ENCODE measurements at places on chromosomes 2 and 18.

DNA sequence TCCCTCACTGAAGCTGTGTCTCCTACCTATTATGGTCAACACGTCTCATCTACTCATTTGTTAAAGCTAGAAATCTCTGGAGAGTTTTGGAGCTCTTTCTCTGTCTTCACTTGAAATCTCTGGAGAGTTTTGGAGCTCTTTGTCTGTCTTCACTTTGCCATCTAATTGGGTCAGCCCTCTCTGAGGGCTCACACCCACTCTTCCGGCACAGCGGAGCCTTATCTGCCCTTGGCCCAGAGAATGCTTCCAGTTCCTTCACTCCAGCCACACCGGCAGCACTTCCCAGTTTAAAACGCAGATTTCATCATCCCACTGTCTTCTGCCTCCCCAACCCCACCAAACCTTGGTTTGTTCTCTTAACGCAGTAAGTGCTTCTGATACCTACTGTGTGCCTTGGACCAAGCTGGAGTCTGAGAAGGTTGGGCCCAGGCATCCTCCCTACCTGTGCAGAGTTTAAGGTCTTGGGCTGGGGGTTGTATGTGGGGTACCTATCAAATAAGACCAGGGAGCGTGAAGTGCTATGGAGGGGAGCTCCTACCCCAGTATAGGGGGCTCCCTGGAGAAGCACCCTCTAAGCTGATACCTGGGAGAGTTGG is 5.0 kb downstream of the HPCAL1 start:
- peak; percentile 66 for DNase-seq

GRCh38 chr2:46647766-46648742 is 168.7 kb downstream of the TMEM247 start:
- DNase-seq = no peak

DNA sequence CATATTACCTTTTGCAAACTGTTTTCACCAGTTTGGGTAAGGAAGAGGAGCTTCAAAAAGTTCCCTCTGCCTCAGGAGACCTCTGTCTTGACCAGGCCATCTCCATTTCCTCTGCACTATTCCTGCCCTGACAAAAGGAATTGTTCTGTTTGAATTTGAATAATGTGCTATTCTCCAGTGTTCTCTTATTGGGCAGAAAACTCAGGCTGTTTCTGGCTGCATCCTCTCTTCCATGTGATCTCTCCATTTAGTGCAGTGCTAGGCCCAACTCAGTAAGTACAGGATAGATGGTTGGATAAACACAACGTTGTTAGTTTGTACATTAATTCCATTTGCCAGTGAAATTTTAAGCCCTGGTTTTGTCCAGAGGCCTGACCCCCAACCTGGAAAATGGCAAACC is 102.2 kb upstream of the CELF4 start:
- no peak for DNase-seq

- peak; percentile 14 for DNase-seq
Measured at GRCh38 chr2:151189125-151189524, 72.5 kb downstream of the RBM43 start.

DNA sequence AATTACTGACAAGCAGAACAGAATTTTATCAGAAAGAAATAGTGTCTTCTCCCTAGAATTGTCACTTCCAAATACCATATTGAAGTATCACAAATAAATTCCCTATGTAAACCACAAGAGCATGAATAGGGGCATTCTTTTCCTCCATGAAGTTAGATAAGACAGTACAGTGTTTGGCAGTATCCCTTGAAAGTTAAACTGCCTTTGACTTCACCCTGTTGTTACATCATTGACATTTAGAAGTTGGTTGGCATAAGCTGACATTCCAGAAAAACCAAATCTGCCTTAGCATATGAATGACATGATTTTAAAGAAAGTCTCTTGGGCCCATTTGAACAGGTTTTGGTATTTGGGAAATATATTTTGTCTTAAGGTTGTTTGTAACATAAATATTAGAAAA is 50.2 kb upstream of the OSR1 start:
- no peak for DNase-seq

DNA sequence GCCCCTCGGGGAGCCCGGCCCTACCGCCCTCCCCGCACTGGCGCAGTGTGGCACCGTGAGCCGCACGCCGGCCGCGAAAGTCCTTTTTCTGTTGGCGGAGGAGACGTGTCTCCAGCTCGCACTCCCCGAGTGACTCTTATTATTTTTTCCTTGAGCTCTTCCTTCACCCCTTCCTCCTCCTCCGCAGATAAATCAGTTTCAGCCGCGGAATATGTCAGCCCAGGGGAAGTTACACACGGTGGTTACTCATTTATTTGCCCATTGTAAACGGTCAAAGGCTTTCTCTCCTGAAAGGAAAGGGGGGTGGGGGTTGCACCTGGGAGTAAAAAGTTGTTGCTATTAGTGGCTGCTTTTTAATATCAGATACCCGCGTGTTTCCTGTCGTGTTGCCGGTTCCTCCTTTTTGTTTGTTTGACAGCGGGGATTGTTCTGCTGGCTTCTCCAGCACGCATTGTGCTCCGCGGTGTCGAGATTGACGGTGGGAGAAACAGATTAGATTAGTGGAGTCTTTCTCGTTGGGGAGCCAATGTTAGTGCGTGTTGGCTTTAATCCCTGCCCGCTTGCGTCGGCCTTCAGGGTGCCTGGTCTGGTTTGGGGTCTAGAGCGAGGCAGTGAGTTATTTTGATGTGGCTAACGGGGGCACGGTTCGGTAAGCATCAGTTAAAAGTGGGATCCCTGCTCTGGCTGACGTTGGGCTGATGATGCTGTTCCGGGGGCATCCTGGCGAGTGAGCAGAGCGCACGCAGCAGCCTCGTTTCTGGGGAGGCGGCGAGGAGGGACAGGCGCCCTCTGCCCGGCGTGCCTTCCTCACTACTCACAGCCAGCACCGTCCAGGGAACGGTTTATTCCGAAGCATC is 1.6 kb downstream of the CRIM1 start:
- DNase-seq = peak; percentile 60

GRCh38 chr2:202098291-202098690 is 25.2 kb downstream of the KIAA2012 start:
- DNase-seq = no peak

DNA sequence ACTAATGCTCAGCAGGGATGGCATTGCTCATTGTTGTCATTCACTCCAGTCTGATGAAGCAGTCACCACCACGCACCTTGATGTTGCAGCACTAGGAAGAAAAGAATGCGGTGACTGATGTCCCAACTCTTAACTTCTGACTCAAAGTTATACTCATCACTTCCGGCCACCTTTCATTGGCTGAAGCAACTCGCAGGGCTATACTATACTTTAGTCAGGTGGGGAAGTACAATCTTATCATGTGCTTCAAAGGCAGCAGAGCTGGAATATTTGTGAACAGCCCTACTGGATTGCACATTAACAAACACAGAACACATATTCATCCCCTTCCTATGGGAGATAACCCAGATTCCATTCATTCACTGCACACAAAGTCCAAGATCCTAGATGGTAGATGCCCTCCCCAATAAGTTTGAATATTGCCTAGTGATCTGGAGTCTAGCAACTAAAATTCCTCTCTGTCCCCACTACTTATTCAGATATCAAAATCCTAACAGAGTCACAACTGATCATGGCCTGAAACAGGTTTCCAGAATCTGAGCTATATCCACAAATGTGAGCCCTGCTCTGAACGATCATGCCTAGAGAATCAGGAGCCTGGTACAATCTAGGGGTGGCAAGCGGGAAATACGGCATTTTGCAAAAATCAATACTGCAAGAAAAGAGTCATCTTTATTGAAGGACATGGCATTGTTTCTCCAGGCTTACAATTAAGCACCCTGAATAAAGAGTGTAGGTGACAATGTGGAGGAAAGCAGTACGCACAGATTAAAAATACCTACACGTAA is 3.4 kb upstream of the SPATS2L start:
- DNase-seq = no peak

DNA sequence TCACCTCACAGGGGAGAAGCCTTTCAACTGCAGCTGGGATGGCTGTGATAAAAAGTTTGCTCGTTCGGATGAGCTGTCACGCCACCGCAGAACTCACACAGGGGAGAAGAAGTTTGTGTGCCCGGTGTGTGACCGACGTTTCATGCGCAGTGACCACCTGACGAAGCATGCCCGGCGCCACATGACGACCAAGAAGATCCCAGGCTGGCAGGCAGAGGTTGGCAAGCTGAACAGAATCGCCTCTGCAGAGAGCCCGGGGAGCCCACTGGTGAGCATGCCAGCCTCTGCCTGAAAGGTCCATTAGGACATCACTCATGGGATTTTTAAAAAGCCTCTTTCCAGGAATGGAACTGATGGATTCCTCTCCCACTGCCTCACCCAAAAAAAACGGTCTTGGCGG is 8.9 kb downstream of the KLF11 start:
- DNase-seq = no peak

GRCh38 chr2:86436328-86436727 is 4.8 kb upstream of the KDM3A start:
- no peak for DNase-seq

- no peak for DNase-seq
Measured at GRCh38 chr2:24981411-24982136, 9.8 kb upstream of the DNAJC27 start.

DNA sequence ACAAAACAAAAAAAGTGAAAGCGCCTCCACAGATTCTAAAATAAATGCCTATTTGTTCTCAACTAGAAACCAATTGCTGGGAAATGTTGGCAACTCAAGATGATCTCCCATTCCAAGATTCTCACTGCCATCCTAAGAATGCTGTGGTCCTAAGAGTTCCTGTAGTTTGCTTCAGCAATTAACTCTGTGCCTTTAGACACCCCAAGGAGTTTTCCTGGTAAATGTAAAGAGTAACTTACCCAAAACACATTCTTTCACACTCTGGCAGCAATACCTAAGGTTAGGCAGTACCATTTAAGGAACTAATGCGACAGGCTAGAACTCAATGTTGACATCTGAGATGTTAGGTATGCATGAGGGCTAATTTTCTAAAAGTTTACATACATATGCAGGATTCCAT is 58.8 kb upstream of the TANK start:
- no peak for DNase-seq

GRCh38 chr18:79943608-79944125 is 7.8 kb downstream of the SLC66A2 start:
- no peak for DNase-seq

DNA sequence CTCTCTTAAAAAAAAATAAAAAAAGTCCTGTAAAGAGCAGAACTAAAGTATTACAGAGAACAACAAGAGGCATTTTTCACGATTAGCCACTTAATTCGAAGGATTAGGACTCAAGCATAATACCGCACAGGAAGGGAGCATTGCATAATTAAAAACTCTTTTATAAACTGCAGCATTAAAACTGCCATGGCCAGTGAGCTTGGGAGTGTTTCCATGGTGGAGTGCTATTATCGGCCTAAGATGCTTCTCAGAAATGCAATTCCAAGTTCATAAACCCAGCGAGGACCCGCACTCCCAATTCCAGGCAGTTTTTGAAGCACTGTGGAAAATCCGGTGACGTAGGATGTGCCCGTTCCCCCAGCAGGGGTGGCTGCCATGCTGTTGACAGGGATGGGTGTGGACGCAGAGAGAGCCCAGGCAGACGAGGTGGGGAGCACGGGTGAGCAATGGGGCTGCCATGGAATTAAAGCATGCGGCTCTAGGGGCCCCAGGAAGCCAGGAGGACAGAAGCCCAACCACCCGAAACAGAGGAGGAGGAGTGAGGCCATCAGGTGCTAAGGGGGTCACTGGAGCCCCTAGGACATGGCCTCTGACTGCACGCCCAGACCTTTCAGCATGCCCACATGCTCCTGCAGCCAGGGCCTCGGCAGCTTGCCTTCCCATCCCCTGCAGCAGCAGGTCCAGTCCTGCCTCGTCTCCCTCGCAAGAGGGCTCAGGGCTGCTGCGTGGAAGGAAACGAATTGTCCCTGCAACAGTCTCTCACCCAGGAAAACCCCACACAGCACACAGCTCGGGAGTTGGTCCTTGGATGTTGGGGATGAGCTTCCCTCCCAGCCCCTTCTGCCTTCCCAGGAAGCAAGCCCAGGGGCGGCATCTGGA is 233.4 kb downstream of the NDUFA10 start:
- DNase-seq = no peak

DNA sequence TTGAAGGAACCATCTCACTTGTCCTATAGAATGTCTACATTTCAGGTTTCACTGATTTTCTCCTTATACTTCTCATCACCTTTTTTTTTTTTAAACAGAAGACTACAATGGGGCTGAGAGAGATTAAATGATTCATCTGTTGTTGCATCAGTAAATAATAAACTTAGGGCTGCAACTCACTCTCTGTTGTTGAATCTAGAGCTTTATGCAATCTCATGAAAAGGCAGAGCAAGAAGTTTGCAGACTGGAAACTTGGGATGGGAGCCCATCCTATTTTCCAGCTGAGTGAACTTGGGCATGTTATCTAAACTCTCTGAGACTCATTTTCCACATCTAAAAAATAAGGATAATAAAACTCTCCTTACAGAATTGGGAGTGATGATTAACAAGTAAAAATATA is 58.4 kb downstream of the PDE1A start:
- no peak for DNase-seq

GRCh38 chr2:197130318-197130717 is 180.3 kb downstream of the ANKRD44 start:
- peak; percentile 38 for DNase-seq

- peak; percentile 68 for DNase-seq
Measured at GRCh38 chr2:219728991-219729487, 101.6 kb downstream of the SLC4A3 start.

DNA sequence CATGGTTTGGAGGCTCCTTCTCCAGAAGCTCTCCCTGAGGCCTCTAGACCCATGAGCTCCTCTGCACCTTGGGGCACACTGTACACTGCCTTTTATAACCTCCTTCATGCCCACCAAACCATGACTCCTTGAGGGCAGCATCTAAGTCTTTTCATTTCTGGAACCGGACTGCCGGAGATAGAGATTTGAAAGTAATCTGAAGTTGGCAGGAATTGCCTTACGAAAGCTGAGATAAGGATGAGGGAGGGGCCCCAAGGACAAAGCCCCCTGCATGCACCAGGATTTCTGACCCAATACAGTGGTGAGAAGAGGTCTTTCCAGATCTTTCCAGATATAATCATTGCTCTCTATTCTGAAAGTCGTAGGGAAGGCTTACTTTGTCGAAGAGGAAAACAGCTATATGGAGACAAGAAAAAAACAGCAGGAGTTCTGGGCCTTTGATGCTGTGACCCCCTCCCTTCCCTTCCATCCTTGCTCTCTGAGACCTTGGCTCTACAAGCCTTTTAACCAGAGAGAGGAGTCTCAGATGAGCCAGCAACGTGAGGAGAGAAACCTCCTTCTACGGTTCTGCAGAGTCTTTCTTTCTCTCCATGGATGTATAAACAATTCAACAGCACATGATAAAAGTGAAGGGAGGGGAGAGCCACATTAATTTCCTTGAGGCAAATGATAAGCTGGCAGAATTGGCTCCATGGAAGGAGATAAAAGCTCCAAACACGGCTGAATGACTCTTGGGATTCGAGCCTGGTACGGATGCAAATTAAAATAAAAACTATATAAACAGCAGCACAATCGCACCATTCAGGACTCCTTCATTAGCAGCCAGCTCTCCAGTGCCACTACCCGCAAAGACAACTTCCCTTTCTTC is 88.0 kb upstream of the RTN4 start:
- peak; percentile 31 for DNase-seq

- DNase-seq = peak; percentile 73
Measured at GRCh38 chr2:161250864-161251436, 57.3 kb upstream of the PSMD14 start.
